T1000 (cell line): ENCODE measurements at places on chromosomes 3 and 15.

GRCh38 chr3:52384019-52384761, 60.7 kb downstream of the SEMA3G start:
- DNase-seq: no peak

GRCh38 chr3:107235928-107236315, 141.3 kb upstream of the CCDC54 start:
- DNase-seq: peak; percentile 51

GRCh38 chr15:58520464-58520863, 88.7 kb downstream of the LIPC start:
- DNase-seq: no peak

DNA sequence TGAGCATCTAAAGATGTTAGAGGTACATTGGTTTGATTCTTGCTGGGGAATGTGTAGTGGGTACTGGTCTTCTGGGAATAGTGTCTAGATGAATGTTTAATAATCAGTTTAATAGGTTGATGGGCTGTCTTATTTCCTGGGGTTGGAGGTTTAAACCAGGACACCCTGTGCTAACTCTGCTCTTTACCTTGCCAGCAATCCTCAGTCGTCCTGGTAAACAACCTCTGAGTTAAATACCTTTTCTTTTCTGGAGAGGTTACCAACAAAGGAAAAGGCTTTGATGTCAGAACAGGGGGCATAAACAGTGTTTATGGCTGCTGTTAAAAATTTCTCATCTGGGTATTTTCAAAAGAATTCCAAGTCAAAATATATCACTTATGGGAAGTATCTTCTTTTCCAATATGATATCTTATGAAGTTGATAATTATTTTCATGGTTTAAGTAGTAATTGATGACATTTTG, 23.5 kb downstream of the MITF start:
- no peak for DNase-seq

GRCh38 chr3:164194842-164195241, 883.5 kb downstream of the SI start:
- no peak for DNase-seq

- DNase-seq: no peak
Observed at GRCh38 chr3:194488055-194488742, 1.4 kb upstream of the ATP13A3 start.

- no peak for DNase-seq
Observed at GRCh38 chr15:51185213-51186159, 90.8 kb upstream of the TNFAIP8L3 start.

DNA sequence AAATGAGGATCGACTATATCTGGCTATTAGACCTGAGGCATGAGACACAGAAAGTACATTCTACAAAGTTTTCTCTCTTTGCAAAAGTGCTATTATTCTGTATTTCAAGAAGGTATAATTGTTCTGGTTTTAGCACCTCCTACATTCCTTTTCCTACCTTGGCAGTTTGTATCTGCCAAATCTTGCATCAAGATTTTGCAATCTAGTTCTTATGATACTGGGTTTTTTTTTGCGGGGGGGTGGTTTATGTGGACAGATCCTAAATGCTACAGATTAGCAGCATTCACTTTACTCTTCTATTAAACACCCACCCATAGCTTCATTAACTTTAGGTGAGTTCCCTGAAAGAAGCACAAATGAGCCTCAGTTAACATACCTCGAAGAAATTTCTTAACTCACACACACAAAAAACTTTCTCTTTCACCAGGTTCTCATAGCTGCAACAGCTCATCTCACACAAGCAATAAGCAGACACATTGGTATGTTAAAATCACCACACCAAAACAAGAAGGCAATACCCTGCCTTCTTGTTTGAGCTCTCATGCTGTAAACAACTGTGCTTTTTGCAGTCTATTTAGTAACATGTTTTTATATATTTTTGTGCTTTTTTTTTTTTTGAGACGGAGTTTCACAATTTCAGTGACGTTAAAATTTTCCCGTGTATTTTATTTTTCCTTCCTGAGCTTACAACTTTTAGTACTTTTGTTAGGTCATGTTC, 73.0 kb upstream of the VGLL4 start:
- DNase-seq: no peak

GRCh38 chr3:128466840-128467541, at the start of gene DNAJB8:
TSS of gene DNAJB8 (minus strand) at chr3:128466890. CDS start at chr3:128463245, 3,645 bp downstream.
- no peak for DNase-seq

- DNase-seq: no peak
Observed at GRCh38 chr3:188185717-188186251, 31.8 kb downstream of the LPP start.

DNA sequence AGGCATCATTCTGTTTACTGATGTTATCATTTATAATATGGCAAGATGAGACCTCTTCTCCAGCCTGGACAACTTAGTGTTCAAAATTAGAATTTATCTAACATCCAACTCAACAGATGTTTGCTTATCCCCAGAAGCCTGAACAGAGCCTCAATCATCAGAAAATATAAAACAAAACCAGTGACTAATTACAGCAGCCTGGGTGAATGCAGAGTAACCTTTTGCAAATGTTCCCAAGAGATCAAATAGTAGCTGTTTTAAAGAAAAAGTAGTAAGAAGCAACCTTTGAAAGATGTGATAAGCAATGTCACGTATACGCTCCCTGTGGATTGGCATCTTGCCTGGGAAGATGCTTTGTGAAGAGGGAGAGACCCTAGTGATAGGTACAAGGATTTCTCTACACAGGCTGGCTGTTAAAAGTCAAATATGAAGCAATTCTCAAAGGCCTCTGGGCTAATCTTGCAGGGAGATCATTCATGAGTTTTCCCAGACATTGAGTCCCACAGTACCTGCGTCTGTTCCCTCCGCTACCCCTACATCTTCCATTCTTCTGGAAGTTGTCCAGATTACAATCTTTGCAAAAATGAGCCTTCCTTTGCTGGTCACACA, 39.3 kb upstream of the PRICKLE2 start:
- no peak for DNase-seq

GRCh38 chr3:193148688-193149473, 92.1 kb upstream of the PLAAT1 start:
- DNase-seq: no peak

DNA sequence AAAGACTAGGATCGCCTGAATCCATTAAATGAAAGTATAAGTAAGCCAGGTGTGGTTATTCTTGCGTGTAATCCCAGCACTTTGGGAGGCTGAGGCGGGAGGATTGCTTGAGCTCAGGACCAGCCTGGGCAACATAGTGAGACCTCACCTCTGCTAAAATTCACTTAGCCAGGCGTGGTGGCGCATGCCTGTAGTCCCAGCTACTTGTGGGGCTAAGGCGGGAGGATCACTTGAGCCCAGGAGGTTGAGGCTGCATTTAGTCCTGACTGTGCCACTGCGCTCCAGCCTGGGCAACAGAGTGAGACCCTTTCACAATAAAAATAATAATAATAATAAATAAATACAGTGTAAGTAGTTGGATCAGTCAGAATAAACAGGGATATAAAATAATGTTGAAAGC, 25.5 kb upstream of the HYKK start:
- no peak for DNase-seq

- no peak for DNase-seq
Observed at GRCh38 chr15:68583936-68584755, 5.4 kb downstream of the CORO2B start.

- DNase-seq: no peak
Observed at GRCh38 chr3:149860881-149861280, 47.9 kb downstream of the RNF13 start.

GRCh38 chr3:5690904-5691532, 503.5 kb downstream of the EDEM1 start:
- no peak for DNase-seq

DNA sequence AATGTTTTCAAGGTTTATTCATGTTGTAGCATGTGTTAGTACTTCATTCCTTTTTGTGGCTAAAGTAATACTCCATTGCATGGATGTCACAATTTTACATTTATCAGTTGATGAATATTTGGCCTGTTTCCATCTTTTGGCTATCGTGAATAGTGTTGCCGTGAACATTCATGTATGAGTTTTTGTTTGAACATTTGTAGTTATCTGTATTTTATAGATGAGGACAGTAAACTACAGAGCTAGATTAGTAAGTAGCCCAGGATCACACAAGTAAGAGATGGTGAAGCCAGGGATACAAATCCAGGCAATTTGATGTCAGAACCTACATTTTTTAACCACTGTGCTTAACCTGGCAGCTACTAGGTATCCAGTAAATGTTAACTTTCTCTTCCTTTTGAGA, 63.2 kb downstream of the ASTE1 start:
- DNase-seq: no peak

- DNase-seq: no peak
Observed at GRCh38 chr3:183808355-183808754, 17.0 kb downstream of the MAP6D1 start.

- DNase-seq: no peak
Observed at GRCh38 chr15:83372434-83372891, 74.7 kb upstream of the SH3GL3 start.

GRCh38 chr3:157087780-157088600, 72.0 kb downstream of the CCNL1 start:
- no peak for DNase-seq

GRCh38 chr3:61701011-61701410, 139.6 kb downstream of the PTPRG start:
- no peak for DNase-seq

GRCh38 chr15:76337696-76338485, 1.3 kb downstream of the ISL2 start:
- DNase-seq: no peak

DNA sequence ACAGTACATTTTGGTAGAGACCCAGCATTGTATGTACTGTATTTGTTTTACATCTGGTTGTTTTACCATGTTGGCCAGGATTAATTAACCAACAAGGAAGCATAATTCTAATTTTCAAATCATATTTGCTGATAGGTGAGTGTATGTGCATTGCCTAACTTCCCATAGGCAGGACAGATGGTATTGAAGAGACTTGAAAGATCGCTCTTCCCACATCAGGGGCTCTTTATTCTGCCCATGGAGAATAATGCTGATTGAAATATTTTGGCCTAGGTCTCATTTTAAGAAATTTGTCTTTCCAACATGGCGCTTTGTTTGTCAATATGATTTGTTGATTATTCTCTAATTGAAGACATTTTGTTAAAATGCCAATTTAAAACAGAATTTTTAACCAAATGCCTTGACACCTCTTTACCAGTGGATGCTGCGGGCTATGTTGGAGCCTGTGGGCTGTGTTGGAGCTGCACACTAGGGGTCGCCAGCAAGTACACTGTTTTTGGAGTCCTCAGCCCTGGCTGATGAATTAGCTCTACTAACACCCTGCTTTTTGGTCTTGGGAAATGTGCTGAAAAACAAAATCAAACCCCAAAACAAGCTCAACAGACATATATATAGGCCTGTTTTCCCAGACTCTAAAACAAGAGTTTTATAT, 5.3 kb downstream of the P2RY12 start:
- no peak for DNase-seq

GRCh38 chr3:126040386-126040785, 43.5 kb downstream of the SLC41A3 start:
- DNase-seq: no peak
